ENCODE measurements at places on chromosomes 1 and 21.

DNA sequence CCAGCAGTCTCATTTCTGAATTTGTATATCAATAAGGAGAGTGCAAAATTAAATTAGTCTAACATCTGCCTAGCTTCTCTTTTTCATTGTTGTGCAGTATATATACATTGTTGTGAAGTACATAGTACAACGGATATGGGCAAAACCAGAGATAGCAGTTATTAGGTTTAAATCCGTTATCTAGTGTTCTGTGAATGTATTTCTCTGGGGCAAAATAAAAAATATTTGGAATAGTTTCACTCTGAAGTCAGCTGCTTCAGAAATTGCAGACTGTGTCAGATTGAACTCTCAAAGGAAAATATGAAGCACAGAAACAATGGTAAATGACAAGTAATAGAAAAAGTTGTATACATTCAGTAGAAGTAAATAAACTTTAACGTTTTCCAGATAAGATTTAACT is 836.5 kb upstream of the CXADR start:
- DNase-seq: no peak

GRCh38 chr1:197614916-197615692 is 160.2 kb downstream of the DENND1B start:
- DNase-seq: peak; percentile 46

DNA sequence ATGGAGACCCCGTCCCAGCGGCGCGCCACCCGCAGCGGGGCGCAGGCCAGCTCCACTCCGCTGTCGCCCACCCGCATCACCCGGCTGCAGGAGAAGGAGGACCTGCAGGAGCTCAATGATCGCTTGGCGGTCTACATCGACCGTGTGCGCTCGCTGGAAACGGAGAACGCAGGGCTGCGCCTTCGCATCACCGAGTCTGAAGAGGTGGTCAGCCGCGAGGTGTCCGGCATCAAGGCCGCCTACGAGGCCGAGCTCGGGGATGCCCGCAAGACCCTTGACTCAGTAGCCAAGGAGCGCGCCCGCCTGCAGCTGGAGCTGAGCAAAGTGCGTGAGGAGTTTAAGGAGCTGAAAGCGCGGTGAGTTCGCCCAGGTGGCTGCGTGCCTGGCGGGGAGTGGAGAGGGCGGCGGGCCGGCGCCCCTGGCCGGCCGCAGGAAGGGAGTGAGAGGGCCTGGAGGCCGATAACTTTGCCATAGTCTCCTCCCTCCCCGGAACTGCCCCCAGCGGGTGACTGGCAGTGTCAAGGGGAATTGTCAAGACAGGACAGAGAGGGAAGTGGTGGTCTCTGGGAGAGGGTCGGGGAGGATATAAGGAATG is 505 bp downstream of the LMNA start:
- peak; percentile 55 for DNase-seq

- no peak for DNase-seq
These were observed 1.7 kb upstream of the SFN start for GRCh38 chr1:26861286-26861701.

DNA sequence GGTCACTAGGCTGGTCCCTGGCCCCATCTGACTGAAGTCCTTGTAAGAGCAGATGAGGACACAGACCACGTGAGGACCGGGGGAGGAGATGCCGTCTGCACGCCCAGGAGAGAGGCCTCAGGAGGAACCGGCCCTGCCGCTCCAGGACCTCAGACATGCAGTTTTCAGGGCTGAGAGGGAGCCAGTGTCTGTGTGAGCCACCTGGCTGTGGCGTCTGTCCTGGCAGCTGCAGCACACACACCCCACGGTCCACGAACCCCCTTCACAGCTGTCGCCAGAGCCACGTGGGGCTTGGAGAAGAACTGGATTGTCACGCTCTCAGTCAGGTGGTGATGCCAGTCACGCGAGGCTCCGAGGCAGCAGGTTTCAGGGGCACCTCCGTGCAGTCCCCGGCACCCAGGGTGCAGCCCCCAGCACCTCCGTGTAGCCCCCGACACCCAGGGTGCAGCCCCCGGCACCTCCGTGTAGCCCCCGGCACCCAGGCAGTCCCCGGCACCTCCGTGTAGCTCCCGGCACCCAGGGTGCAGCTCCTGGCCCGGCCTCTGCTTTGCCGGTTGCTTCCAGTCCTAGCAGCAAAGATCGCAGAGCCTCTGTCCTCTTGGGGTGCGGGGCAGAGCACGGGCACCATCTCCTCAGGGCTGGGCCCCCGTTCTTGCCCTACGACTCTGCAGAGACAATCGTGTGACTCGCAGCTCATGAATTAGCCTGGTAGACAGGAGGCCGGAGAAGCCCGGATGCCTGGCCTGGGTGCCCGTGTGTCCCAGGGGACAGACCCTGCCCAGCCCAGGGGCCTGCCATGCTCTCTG is 19.0 kb upstream of the SUMO3 start:
- no peak for DNase-seq

- no peak for DNase-seq
These were observed 35.8 kb downstream of the ECE1 start for GRCh38 chr1:21254335-21254951.

DNA sequence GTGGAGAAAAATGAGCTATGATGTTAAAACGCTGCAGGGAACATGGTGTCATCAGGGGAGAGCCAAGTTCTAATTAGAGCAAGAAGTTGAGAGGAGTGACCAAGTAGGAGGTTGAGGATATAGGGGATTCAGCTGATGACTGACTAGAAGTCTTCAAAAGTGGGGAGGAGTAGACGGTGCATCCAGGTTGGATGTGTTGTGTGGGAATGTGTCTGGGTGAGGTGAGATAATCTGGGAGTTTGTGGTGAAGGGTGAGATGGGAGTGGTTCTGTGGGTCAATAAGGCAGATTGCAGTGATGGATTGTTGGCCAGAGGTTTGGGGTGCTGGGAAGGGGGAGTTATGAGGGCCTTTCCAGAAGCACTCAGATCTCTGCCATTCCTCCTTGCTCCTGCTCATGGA is 72.0 kb upstream of the IRF2BP2 start:
- DNase-seq: no peak

DNA sequence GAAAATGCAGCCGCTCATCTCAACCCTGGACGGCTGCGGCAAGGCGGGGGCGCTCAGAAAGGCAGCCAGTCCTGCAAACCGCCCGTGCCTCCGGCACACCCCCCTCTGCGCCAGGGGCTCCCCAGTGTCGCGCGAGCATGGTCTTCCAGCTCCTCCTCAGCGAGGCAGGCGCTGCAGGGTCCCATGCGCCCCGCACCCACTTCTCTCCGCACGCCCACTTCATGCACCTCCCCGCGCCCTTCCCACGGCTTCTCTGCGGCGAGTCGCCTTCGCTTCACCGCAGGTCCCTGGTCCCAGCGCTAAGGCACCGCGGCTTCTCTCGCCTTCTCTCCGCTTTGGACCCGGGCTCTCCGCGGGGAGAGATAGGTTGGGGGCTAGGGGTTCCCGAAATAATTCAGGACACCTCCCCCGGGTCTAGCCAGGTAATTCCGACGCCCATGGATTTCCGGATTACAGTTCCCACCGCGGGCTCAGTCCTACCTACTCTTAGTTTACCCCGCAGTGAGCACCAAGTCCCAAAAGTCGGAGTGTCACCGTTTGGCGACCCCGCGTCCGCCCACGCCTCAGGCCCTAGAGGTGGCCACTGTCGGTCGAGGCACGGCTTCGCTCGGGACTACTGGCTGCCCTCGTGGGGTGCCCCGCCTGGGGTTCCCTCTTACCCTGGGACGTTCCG is 67.5 kb downstream of the SYT2 start:
- DNase-seq: no peak

DNA sequence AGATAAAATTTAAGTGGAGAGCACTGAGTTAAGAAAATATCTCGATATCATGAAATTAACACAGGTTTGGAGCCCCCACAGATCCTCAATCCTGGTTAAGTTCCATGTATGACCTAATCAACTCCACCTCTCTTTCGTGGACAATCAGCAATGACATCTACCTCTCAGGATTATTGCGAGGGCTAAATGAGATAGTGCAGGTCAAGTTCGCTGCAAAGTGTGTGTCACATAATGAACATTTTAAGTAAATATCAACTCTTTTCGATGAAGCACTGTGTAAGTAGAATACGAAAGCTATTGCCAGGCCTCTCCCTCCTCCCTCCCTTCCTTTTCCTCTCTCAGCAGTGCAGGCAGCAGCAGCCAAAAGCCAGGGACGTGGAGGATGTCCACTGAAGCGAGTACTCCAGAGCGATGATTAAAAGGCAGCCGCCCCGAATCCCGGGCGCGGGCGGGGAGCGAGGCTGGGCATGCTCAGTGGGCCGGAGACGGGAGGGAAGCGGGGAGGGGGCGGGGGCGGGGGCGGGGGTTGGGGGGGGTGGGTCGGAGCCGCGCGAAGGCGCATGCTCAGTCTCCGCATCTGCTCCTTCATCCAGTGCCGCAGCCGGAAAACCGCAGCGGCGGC is at the start of gene CAMSAP2:
CAMSAP2 (plus strand) TSS at position 567 of the 622 bp plus-strand sequence. CDS start 935 bp downstream, outside the sequence.
- peak; percentile 95 for DNase-seq

DNA sequence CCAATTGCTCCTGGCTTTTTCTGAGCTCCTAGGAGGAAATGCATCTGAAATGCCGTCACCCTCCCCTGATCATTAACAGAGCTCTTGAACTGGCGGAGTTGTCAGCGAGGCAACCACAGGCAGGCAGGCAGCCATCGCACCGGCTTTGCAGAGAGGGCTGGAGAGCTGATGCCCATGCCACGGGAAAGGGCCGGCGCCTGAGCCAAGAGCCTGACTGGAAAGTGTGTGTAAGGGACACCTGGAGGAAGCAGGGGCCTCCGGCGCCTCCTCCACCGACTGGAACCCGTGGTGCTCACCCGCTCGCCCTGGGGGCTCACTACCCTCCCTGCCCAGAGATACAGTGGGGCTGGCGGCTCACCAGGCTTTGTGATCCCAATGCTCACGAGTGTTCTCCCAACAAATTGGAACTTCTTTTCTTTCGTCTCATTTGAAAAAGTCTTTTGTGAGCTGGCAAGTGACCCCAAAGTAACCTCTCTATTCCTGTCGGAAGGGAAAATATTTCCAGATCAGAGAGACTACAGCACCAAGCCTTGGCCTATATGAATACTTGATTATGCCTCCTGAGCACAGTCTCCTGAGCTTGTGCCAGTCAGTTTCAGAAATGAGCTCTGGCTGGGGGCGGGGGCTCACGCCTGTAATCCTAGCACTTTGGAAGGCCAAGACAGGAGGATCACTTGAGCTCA is 97.7 kb upstream of the SLC25A33 start:
- no peak for DNase-seq

- DNase-seq: no peak
These were observed 6.3 kb downstream of the MORN1 start for GRCh38 chr1:2384941-2385481.

GRCh38 chr1:34977858-34978257 is 7.3 kb downstream of the TMEM35B start:
- no peak for DNase-seq

DNA sequence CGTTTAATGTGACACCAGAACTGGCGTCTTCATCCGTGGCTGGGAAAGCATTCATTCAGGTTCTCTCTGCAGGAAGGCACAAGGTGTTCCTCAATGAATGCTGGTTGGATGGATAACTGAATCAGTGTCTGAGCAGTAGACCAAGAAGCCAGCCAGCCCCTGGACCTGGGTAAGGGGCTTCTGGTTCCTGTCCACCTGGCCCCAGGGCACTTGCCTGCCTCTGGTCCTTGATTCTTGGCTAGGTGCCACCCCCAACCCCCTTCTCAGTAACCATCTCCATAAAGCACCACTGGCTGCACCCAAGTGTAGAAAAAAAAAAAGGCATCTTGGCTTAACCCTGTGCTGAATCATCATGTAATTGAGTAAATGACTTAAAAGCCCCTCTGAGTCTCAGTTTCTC is 59.1 kb downstream of the KCND3 start:
- DNase-seq: no peak

DNA sequence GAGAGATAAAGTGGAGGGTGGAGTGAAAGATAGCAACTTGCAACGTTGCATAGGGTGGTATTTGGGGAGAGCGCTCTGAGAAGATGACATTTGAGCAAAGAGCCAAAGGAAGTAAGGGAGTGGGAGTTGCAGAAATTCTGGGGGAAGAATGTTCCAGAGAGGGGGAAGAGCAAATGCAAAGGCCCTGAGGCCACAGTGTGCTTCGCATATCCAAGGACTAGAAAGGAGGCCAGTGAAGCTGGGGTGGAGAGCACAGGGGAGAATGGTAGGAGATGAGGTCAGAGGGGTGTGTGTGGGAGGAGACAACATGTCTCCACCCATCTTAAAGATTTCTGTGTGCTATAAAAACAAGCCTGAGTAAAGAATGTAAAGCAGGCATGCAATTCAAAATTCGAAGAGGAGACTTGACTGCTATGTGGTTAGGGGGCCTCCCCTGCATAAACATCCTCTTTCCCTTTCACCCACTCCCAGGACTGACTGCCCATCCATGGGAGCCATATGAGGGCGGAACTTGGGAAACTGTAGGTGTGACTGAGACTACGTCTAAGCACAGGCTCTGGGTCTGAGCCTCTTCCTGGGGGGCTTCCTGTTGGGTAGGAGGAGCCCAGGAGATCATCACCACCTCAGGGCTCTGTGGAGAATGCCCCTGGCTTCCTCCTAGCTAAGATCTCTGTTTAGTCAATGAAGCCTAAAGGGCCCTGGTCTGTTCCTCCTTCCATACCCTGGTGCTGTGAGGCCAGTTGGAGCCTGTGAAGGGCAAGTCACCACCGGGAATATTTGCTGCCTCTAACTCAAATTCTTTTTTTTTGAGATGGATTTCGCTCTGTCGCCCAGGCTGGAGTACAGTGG is 2.9 kb upstream of the CLIC4 start:
- DNase-seq: no peak

- DNase-seq: no peak
These were observed 29.0 kb downstream of the SSBP3 start for GRCh38 chr1:54377040-54377691.

- no peak for DNase-seq
These were observed 6.7 kb upstream of the IL10RB start for GRCh38 chr21:33259428-33259827.

GRCh38 chr1:165408518-165408917 is 36.4 kb downstream of the RXRG start:
- peak; percentile 75 for DNase-seq

DNA sequence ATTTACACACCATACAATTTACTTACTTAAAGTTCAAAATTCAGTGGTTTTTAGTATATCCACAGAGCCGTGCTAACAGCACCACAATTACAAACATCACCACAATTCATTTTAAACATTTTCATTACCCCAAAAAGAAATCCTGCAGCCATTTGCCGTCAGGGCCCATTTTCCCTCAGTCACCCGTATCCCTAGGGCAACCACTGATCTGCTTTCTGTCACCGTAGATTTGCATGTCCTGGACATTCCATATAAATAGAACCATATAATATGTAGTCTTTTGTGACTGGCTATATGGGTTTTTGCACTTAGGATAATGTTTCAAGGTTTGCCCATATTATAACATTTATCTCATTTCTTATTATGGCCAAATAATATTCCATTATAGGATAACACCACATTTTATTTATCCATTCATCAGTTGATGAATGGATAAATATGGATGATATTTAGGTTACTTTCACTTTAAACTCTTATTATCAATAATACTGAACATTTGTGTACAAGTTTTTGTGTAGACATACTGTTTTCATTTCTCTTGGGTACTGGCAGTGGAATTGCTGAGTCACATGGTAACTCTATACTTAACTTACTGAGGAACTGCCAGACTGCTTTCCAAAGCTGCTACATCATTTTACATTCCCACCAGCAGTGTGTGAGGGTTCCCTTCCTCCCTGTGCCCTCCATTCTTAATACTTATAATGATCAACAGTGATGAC is 68.9 kb downstream of the ST3GAL3 start:
- no peak for DNase-seq
